GOT3 (cell line): ENCODE measurements at places on chromosomes 11 and 22.

DNA sequence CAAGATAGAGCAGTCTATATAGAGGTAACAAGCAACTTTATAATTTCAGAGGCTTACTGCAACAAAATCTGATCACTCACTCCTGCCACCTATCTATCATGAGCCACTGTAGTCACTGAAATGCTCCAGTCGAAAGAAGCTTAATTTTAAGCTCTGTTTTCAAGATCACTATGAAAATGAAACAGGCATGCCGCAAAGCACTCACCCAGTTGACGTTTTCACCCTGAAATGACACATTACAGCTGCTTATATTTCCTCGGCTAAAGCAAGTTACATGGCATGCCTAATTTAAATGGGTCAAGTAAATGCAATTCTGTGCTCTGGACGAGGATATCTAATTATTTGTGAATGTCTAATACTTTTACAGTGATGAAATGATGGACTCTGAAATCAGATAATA, 616.3 kb downstream of the FAM181B start:
- DNase-seq: no peak

DNA sequence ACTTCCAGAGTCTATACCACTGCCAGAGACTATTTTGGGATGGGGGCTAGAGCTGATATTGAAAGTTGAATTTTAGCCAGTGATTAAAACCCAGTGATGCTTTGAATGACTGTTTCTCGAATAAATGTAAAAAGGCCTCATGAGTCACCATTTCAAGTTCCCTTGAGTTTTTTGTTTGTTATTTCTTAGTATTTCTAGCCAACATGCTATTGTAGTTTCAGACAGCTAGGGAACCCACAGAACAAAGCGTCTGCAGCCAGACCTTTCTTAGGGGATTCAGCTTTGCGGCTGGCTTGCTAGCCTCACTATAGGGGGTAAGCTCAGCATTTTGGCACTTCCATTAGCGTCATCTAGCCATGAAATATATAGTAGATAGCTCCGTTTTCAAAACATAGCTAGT, 66.5 kb downstream of the DBX1 start:
- DNase-seq: no peak

DNA sequence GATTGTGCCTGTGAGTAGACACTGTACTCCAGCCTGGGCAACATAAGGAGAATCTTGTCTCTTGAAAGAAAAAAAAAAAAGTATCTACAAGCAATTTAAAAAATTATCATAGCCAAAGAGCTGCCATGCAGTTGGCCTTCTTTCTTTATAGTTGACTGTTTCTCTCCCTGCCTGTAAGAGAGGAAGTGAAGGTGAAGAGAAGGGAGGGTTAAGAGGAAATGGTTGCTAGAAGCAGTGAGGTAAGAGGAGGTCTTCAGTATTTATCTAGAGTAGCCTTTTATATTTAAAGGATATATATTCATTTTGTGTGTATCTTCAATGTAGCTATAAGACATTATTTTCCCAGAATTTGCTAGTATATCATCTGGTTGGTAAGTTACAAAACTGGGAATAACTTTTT, 217.9 kb downstream of the TMEM135 start:
- no peak for DNase-seq

GRCh38 chr22:40425082-40425481, 54.7 kb downstream of the SGSM3 start:
- DNase-seq: no peak

- no peak for DNase-seq
These were observed 25.2 kb downstream of the MORC2 start for GRCh38 chr22:30943368-30943767.

- DNase-seq: no peak
These were observed 144.9 kb downstream of the ARHGAP42 start for GRCh38 chr11:100831929-100832494.

GRCh38 chr11:19365743-19366410, 125.1 kb upstream of the E2F8 start:
- DNase-seq: no peak

GRCh38 chr11:66121466-66121865, 51.4 kb downstream of the PACS1 start:
- no peak for DNase-seq

GRCh38 chr11:120217941-120218694, 7.3 kb downstream of the OAF start:
- DNase-seq: no peak
